IMR-90 (cell line): ENCODE measurements at places on chromosomes 3 and 15. TPM values are rescaled to one million over a fixed set of nuclear protein-coding genes. Genes with fewer than 3 reads are reported as not detected.

Gene RHCG
- not detected in 2 replicates for total RNA-seq

Gene FETUB
- not detected in 2 replicates for total RNA-seq

Gene TMEM45A
- total RNA-seq = 13.6 and 20.8 TPM in 2 replicates

Gene SUCNR1
- not detected in 2 replicates for total RNA-seq

Gene SENP7
- total RNA-seq = 8.4 and 14.7 TPM in 2 replicates

Gene PPARG
- 21.9 and 23.8 TPM in 2 replicates for total RNA-seq
